Keratinocyte (primary cell): ENCODE measurements at places on chromosomes 12 and 14. TPM values are rescaled to one million over a fixed set of nuclear protein-coding genes. Genes with fewer than 3 reads are reported as not detected.

DNA sequence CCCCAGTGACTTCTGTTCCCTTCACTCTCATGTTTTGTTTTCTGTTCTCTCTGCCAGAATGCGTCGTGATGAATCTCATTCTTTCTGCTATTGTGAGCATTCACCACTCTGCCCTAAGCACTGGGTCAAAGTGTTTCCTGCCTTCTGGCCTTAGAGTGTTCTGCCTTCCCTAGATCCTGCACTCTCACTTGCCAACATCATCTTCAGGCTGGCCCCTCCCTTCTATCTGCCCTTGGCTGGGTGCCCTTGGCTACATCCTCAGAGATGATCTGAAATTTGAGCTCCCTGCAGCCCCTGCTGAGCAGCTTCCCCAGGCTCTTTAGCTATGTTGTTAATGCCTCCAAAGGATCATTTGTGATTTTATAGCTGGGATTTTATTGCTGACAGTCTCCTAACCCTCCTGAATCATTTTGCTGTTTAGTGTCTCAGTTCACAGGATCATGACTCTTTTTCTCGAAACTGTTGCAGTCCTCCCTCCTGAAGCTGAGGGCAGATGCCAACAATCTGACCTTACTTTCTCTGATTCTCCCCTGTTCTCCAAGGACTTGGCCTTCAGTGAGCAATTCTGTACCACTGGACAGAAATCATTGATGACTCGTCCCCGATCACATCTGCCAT is 4.5 kb downstream of the DHRS2 start:
- no peak for DNase-seq

GRCh38 chr14:60505448-60505847 is 3.5 kb upstream of the SIX6 start:
- DNase-seq: no peak

- no peak for DNase-seq
Measured at GRCh38 chr14:62185078-62185477, 422.9 kb downstream of the SNAPC1 start.

DNA sequence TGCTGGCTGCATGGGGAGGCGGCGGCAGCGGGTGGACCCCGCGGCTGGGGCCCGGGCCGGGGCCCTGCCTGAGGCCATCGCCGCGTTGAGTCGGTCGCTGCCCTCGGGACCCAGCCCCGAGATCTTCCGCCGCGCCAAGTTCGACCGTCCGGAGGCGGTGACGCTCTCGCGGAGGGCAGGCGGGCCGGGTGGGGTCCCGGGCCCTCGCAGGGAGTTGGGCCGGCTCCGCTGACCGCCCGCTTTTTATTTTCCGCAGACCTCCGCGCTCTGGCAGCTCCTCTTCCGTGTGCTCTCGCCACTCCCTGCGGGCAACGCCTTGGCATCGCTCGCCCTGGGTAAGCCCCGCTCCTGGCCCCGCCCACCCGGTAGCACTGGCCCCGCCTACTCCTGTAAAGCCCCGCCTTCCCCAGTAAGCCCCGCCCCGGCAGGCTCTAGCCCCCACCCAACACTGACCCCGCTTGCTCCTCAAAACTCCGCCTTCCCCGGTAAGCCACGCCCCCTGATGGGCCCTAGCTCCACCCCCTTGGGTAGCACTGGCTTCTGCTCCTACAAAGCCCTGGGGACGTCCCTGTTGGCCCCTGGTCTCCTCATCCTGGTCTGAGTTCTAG is 424 bp downstream of the TEDC1 start:
- DNase-seq: no peak

DNA sequence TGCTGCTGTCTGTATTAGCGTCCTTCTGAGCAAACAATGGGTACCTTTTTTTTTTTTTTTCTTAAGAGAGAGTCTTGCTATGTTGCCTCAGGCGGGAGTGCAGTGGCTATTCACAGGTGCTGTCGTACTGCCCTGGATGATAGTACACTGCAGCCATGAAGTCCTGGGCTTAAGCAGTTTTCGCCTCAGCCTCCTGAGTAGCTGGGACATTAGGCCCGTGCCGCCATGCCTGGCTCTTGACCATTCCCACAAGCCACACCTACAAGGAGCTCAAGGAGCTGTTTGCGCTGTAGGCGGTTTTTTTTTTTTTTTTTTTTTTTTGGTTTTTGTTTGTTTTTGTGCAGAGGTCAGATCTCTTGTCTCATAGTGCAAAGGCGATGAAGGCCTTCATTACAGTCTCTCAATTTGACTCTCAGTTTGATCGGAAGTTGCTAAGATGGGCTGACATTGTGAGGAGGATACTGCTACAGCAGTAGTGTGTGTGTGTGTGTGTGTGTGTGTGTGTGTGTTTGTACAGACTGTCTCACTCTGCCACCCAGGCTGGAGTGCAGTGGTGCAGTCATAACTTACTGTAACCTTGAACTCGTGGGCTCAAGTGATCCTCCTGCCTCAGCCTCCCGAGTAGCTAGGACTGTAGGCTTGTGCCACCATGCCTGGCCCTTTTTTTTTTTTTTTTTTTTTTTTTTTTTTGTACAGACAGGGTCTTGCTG is 34.2 kb downstream of the TRAF3 start:
- DNase-seq: no peak

- no peak for DNase-seq
Measured at GRCh38 chr14:56059054-56059453, 59.2 kb upstream of the PELI2 start.

GRCh38 chr12:30012816-30013450 is 229.2 kb upstream of the TMTC1 start:
- DNase-seq: no peak

DNA sequence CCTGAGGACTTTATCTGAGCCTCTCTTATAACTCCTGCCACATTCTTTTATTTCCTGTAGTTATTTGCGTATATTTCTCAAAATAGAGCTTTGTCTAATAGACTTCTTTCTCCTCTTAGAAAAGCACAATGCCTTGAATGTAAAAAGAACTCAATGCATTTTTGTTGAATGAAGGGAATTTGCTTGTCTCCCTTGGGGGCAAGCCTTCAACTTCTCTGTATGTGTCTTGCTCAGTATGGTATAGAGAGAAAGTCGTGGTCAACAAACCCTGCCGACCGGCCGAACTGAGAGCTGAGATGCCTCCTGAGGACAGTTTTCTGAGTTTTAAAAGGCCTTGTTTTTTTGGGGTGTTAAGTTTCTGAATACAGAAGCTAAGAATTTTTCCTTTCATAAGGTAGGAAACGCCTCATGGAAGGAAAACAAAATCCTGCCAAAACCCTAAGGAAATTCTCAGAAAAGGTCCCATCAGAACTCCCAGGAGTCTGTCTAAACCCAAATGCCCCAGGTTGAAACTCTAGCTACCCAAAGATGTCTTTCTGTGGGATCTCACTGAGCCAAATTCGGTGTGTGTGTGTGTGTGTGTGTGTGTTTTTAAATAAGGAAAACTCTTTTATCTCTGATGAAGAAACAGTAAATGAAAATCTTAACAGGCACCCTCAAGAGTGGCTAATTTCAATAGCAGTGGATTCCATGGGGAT is 136.6 kb downstream of the C12orf75 start:
- DNase-seq: no peak

GRCh38 chr12:97118796-97119375 is 211.8 kb downstream of the NEDD1 start:
- no peak for DNase-seq

The COX8C gene
- not detected in 3 replicates for polyA plus RNA-seq
